ENCODE measurements at places on chromosomes 6 and 20.

- no peak for DNase-seq
Observed at GRCh38 chr20:25042531-25043498, 15.1 kb downstream of the ACSS1 start.

DNA sequence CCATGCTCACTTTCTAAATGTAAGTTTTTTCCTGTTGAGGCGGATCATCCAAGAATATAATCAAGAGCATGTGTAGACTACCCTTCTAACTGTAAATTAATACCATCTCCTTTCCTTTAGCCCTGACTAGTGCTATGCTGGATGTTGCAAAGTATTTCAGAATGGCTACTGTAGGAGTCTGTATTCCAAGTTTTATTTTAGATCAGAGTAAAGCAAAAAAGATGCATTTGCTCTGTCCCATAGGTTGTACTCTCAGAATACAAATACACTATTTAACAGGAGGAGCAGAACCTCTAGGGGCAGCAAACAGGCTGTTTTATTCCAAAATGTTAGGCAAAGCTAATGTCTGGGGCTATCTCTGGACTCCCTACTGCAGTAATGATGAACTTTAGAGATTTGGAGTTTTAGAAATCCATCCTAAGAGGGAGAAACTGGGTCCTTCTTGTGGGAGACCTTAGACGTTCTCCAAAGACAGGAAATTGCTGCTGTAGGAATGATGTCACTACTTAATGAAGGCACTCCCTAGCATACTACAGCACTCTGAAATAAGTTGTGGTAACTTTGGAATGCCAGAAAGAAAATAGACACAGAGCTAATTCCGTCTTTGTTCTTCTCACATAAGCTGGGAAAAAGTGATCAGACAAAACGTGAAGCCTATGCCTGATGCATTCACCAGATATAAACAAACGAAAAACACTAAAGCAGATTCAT is 392.4 kb upstream of the HS3ST5 start:
- DNase-seq, result no peak

- no peak for DNase-seq
Observed at GRCh38 chr6:81895511-81896185, 143.2 kb upstream of the TENT5A start.

DNA sequence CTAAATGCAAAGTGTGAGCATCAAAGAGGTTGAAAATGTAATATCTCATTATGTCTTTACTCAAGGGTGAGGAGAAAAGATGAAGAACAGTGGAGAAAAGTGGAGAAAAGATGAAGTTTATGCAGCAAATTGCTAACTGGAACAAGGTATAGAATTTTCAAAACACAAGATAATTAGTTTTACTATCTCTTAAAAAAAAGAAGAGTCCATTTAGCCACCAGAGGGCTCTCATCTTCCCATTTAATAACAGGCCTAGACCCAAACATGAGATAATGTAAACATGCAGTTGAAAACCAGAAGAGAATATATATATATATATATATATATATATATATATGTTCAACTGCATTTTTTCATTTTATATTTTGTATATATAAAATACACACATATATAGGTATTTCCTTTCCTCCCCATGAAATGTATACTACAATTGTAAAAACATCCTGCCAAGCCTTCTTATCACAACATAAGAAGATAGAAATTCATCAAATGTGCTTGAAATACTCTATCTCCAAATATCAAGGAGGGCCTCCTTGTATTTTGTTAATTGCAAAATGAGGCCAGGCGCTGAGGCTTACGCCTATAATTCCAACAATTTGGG is 78.4 kb downstream of the ADTRP start:
- DNase-seq, result peak; percentile 55

DNA sequence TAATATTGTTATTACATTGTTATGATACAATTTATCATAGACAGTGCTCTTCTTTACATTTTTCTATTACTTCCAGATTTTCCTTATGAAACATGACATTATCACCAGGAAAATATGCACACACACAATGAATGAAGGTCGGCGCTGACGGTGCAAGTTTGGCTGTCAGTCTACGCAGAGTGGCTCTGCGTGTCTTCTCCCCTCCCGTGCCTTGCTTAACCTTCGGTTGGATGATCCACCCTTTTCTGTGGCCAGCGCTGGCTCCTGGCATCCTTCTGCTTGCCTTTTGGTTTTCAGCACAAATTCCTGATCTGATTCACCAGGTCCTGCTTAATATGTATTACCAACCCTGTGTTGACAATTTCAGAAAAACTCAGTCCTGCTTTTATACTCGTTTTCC is 157.4 kb downstream of the TSHZ2 start:
- no peak for DNase-seq
